ENCODE measurements at places on chromosomes 7 and 10. TPM values are rescaled to one million over a fixed set of nuclear protein-coding genes. Genes with fewer than 3 reads are reported as not detected.
A peak's percentile ranks its signal among the peaks of the same experiment; 100 is the strongest.

Gene AGR2
- total RNA-seq = 0.46 TPM

DNA sequence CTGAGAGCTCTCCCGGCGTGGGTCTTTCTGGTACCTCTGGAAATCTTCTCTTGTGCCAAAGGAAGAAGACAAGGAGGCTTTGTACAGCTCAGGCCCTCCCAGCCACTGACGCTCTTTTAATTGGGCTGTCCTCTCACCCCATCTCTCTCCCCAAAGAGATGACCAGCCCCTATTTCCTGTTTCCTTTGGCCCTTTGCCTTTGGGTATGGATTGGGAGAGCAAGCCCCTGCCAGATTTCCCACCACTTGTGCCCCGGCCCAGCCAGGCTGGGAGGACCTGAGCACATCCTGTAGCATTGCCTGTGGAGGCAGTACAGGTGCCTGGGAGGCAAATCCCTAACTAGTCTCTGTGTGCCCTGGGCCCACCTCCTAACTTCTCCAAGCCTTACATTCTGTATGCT, 5.7 kb upstream of the PLAC9 start:
- DNase-seq = no peak

DNA sequence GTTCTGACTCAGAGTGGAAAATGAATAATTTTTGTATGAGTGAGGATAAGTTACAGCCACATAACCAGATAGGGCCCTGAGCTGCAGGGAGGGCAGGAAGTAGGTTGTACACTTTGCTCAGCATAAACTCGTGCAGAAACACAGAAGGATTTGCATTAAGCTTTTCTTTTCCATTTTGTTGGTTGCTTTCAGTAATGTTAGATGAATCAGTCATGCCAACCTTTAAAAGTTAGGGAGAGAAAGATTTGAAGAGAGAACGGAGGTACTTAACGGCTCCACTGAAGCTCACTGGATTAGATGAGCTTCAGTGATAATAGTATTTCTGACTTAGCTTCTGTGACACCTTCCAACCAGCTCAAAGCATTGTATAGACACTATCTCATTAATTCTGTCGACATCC, 348.1 kb downstream of the GATA3 start:
- no peak for DNase-seq

Gene NRCAM
- 1.9 TPM for total RNA-seq

DNA sequence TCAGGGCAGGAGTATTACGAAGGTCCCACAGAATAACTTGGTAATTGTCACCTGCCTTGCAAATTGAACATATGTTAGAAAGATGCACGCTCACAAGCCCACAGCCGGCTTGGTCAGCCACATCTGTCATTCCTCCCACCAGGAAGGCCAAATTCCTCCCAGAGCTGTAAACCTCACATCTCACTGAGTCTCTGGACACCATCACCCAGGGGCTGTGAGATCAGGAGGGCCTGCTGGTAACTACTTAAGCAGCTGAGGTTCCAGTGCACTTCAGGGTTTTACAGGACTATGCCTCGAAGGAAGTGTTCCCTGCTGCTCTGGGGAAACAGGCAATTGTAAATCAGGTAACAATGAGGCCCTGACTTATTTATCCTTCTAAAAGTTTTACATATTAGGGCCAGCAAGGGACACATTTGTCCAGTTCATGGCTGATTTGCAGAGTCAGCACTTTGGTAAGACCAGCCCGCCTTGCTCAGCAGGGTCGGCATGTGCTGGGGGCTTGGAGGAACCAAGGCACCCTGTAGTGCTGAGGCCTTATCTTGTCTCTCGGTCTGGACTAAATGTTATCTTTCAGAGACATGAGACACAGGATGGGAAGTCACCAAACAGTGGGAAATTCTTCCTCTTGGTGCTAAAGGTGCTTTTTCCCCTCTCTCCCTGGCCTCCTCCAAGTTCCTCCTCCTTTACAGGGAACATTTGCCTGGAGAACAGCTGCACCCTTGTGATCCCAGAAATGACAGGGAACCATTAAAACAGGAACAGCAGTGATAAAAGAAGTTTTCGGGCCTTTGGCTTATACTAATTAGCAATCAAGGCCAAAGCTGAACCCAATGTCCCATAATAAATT, 34.3 kb downstream of the PYROXD2 start:
- peak; percentile 8 for DNase-seq

DNA sequence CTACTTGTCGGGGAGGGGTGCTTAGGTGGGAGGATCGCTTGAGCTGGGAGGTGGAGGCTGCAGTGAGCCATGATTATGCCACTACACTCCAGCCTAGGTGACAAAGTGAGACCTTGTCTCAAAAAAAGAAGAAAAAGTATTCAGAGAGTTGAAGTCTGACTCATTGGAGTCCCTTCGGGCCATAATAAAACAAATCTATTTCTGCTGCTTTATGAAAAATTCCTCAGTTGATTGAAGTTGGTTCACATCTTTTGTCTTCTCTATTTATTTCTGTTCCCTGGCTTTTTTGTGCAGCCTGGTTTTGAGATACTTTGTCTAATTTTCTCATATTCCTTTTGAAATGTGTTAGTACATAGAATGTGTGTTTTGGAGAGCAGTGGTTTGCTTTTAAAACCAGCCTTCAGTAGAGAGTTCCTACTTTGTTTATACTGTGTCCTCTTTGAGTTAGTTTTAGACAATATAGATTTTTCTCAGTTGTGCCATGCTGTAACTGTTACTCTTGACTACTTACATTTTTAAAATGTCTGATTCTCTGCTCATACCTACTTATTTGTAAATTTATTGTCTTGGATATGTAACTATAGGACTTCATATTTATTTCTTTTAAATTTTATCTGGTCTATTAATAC, 36.7 kb downstream of the LUC7L2 start:
- no peak for DNase-seq

DNA sequence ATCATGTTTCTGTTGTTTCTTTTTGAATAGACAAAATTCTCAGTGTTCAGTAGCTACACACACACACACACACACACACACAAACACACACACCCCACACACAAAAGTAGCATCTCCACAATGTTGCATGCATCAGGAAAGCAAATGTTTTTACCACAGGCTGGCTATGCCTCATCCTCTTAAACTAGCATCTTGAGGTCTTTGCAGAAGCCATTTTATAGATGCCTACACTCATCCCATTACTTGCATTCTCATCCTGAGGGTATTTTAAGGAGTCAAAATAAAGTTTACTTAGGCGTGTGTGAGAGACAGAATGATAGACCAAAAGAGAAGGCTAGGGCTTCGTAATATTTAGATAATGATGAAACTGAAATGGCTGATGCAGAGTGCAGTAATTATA, 7.9 kb upstream of the INHBA start:
- no peak for DNase-seq

GRCh38 chr7:45325378-45325777, 167.8 kb downstream of the RAMP3 start:
- DNase-seq = no peak

GRCh38 chr7:138166681-138167080, 90.4 kb downstream of the AKR1D1 start:
- no peak for DNase-seq

GRCh38 chr10:70032667-70033289, 19.9 kb upstream of the MACROH2A2 start:
- no peak for DNase-seq

DNA sequence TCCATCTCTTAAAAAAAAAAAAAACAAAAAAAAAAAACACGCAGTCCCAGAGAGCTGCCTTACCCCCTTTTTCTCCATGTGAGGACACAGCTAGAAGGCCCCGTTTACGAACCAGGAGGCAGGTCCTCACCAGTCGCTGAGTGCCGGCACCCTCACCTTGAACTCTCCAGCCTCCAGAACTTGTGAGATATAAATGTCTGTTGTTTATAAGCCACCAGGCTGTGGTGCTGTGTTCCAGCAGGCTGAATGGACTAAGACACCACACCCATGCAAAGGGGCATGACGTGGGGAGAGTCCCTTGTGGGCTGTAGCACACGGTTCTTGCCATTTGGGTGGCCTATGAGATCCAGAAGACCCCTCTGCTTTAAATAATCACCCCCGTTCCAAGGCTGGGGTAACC, 17.2 kb downstream of the ECHDC3 start:
- no peak for DNase-seq

DNA sequence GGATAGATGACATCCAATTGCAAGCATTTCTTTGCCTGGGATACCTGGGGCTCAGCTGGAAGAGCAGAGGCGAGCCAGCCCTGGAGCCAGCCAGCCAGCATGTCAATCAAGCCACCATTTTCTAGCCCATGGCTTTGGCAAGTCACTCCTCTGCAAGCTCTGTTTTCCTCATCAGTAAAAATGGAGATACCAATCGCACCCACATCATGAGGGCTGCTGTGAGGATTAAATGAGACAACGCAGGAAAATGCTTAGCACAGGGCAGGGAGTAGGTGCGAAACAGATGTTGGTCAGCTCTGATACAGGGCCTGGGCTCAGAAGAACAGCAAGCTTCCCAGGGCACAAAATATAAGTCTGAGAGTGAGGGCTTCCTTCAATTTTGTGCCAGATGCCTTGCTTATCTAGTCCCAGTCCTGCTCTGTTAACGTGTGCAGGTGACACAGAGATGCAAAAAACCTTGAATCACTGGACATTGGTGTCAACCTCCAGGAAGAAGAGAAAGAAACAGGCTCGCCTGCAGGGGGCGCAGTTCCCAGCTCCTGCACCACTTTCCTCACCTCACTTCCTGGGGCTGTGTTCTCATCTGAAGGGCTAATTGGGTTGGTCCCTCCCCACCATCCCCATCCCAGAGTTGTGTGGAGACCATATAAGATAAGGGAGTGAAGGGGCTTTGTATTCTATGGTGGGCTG, 72.8 kb upstream of the CACUL1 start:
- DNase-seq = no peak

- no peak for DNase-seq
These were observed 456 bp upstream of the ACHE start for GRCh38 chr7:100895956-100896731.

Gene SYCE1
- not detected for total RNA-seq

DNA sequence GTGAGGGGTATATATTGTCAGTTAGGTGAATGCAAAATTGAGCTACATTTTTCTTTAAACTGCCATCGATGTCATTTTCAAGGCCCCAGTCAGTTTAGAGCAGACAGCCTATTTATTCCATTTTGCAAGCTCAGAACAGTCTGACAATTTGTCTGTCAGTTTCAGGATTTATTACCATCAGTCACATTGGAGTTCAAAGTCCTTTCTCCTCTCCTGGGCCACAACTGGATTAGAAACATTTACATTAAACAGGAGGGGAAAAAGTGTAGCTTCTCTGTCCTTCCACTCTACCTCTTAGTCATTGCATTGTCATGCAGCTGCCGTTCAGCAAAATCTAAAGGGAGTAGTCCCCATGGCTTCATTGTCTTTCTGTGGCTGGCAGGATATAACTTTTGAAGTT, 3.5 kb upstream of the GHITM start:
- DNase-seq = no peak

DNA sequence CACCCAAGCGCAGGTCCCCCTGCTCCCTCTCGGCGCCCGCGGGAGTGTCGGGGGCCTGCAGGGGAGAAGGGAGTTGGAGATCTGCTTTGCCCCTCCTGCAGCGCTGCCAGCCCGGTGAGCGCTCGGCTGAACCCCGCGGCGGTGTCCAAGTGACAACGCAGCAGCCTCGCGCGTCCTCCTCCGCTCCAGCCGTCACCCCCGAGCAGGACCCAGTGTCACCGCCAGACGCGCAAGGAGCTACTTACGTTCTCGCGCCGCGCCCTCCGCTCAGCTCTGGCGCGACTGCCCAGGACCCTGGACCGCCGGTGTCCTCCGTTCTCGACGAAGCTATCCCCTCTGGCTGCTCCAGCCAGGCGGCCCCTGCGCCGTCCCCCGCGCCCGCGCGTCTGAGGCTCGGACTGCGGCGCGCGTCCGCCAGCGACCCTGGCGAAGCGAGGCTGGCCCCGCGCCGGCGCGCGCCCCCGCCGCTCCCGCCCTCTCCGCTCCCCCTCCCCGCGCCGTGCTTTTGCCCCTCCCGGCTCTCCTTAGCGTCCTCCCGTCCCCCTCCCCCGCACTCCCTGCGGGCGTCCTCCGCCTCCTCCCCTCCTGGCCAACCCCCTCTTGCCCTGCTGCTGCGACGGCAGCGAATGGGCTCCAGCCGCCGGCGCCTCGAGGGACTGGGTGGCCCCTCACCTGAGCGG, at the start of gene NRCAM:
TSS of gene NRCAM (minus strand) at position 439 of the 680 bp plus-strand sequence. CDS start 216,372 bp downstream, outside the sequence.
- no peak for DNase-seq

DNA sequence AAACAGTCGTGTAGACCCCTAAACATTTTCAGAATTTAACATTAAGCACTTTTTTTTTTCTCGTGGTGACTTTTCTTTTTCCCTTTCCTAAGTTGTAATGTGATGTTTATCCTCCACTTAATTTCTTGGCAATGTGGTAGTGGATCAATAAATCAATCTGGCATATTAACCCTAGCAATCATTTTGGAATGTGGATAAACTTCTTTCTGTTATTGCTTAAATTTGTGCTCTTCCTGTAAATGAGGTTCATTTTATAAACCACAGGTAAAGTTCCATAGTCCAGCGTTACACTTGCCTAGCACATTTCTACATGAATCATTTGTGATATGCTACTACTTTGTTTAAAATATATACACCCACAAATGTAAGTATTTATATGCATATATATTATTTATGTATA, 247.4 kb upstream of the ETV1 start:
- DNase-seq = no peak

Gene C10orf105
- 0.56 TPM for total RNA-seq

DNA sequence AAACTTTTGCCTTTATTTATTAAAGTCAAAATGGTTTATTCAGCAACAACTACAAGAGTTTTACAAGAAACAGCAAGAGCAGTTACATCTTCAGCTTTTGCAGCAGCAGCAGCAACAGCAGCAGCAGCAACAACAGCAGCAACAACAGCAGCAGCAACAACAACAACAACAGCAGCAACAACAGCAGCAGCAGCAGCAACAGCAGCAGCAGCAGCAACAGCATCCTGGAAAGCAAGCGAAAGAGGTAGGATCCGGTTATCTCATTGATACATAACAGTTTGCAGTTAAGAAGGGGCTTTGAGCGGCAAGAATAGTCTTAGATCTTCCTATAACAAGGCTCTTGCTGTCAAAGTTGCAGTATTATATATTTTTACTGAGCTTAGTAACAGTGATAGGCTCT, 215.1 kb downstream of the FOXP2 start:
- DNase-seq = no peak

- no peak for DNase-seq
These were observed 20.1 kb downstream of the CACNA2D1 start for GRCh38 chr7:82423446-82423845.
